SK-N-MC (cell line): ENCODE measurements at places on chromosomes 1 and 21.

DNA sequence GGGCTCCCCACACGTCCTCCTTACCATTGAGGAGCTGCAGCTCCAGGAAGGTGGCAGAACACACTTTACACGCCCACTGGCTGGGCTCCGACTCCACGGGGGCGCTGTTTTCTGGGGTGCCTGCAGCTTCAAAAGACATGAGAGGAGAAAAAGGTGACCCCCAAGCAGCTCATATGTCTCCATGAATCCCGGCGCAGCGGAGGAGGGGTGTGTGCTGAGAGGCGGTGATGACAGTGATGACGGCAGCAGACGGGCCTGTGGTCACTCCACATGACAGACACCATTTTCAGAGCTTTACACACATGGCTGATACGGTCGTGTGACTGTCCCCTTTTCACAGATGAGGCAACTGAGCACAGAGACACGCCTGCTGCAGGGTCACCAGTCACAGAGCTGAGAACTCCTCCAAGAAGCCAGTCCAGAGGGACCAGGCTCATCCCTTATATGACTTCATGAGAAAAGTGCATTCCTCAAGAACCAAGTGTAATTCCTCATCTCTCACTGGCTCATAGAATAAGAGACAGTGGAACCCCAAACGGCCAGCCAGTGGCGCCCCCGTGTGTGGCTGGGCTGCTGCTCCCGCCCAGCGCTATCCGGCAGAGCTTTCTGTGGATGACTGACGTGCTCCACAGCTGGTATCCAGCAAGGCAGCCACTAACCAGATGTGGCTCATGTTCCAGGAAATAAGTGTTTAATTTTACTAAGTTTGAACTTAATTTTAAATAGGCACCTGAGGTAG is 31.9 kb downstream of the PRDM15 start:
- DNase-seq: no peak

DNA sequence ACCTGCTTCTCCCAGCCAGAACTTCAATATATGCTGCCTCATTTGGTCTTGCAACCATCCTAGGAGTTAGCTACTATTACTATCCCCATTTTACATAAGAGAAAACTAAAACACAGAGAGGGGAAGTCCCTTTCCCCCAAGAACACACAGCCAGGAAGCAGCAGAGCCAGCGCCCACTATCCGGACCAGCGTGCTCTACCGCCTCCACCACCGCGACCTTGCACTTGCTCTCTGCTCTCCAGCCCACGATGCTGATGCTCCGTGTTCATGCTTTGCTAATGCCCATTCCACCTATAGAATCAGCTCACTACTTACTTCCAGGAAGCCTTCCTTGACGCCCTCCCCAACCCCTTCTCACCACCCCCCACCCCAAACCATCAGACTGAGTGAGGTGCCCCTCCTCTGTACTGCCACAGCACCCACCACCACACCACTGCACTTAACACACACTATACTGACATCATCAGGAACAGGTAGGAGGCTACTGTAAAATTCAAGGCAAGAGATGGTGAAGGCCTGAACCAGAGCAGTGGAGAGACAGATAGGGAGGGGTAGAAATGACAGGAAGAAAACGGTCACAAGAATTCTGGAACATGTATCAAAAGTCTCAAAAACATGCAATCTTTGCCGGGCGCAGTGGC is 9.4 kb downstream of the TMEM53 start:
- DNase-seq: no peak

DNA sequence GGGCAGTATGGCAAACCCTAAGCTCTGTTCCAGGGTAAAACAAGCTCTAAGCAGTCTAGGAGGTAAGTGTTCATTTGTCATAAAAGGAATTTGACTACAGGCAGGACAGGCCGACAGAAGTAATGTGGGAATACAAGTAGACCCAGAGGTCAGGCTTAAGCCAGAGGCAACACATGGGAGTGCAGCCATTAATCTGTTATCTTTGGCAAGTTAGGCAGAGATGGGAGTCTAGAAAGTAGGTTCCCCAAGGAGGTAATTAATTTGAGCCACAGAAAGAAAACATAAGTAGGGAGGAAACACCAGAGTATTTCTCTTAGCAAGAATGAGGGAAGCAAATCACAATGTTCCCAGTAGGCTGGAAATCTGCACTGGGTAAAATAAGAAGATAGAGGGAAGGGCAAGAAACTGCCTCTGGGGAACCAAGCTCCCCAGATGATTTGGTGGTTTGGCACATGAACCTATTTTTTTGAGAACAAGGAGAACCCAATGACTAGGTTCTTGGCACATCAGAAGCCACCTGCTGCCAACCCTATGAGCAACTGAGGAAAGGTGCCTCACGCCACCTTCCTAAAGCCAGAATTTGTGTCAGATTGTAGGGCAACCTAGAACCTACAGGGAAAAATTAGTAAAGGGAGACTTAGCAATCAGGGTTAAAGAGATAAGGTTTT is 636.4 kb upstream of the PLXNA2 start:
- DNase-seq: no peak

GRCh38 chr1:193890935-193891334 is 704.5 kb upstream of the B3GALT2 start:
- no peak for DNase-seq
